ENCODE measurements at places on chromosomes 12 and 14.

GRCh38 chr14:85921241-85921640 is 391.3 kb downstream of the FLRT2 start:
- no peak for DNase-seq

DNA sequence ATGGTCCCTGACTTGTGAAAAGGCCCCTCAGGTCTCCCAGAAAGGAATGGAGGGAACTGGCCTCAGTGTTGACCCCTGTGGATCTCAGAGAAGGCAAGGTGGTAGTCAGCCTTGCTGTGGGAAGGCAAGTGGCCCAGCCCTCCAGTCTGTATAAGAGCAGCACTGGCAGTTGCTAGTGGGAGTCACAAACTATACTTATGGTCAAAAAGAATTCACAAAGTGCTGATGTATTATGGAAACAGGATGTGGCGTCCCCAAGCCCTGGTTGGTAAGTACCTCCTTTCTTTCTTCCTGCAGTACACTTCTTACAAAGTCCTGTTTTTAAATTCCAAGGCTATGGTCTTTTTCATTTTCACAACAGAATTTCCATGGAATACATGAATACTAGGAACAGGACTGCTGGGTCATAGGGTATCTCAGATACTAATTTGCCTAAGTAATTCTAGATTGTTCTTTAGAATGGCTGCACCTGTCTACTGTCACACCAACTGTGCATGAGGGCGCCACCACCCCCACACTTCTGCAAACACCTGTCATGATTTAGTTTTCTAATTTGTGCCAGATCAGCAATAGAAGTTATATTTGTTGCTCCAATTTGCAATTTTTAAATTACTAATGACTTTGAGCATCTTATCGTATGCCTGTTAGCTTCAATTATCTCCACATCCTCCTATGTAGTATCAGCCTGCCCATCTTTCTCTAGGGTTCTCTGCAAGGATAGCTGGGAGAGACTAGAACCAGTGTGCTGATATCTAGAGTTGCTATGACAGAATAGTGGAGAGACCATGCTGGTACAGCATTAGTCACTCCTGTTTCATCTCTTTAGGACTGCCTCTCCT is 40.7 kb upstream of the TMEM263 start:
- DNase-seq: no peak

- DNase-seq: no peak
These were observed 5.4 kb upstream of the NR4A1 start for GRCh38 chr12:52045794-52046199.

DNA sequence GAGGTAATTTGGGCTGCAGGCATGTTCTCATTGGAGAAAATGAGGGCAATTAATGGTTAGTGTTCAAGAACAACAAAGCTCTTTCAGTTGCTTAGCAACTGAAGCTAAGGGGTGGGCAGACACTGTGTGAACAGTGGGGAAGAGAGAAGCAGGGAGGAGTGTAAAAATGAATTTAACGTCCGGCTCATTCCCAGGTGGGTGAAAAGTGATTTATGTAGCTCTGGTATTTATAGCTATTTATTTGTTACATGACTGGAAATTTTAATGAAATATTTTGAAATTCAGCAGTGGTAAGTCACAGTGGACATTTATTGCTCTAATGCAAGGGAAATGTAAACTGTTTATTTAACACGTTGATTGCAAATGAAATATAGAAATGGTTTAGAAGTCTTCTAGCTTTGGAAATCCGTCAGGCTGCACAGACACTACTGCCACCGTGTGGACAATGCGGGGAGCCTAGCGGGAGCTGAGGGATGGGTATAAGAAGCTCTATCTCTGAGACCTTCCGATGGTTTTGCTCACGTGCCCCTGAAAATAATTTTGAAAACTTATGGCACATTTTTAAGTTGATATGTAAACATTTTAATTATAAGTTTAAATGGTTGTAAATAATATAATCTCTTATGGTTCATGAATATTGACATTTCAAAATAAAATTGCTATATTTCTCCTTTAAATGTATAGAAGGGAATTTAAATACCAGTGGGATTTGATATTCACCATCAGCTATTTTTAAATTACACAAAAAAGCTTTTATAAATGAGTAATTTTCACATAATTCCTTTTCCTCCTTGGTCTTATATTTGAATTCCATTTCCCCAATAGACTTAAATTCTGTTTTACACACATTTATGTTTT is 54.4 kb downstream of the E2F7 start:
- peak; percentile 40 for DNase-seq

DNA sequence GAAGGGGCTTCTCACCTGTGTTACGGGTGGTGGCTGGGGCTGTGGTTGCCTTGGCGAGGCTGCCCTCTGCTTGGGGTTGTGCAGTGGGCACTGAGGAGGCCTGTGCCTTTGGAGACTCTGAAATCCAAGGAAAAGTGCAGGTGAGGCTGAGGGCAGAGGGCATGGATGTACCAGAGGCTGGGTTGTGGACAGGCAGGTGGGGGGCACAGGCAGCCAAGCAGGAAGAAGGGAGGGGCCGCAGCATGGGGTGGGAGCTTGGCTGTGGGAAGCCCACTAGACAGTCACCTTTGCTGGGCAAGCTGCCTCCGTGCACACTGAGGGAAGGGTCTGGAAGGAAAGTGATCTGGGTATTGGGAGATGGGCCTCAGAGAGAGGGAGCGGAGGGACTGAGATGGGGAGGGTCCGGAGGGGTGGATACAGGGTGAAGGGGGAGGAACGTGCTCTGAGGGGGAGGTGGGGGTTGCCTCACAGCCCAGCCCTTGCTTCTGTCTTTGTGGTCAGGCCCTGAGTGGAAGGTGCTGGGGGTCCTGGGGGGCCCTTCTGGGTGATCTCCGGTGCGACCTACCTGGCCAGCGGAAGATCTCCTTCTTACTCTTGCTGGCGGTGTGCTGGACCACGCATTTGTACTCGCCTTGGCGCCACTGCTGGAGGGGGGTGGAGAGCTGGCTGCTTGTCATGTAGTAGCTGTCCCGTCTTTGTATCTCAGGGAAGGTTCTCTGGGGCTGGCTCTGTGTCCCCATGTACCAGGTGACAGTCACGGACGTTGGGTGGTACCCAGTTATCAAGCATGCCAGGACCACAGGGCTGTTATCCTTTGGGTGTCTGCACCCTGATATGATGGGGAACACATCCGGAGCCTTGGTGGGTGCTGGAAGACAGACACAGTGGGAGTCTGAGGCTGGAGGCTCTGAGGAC is 318.7 kb downstream of the TMEM121 start:
- DNase-seq: no peak

DNA sequence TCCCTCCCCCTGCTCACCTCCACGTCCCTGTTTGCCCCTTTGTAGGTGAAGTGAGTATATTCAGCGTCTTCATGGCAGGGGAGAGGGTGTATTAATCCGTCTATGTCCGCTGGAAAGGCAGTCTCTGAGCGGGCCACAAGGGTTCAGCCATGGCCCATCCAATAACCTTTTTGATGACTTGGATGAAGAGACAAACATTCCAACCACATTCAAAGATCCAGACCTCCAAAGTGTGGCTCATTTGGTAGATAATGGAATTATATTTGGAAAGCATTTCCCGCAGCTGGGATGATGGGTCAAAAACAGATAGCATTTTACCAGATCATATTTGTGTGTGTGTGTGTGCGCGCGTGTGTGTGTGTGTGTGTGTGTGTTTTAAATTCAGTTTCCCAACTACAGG is 345.9 kb downstream of the DPF3 start:
- no peak for DNase-seq

DNA sequence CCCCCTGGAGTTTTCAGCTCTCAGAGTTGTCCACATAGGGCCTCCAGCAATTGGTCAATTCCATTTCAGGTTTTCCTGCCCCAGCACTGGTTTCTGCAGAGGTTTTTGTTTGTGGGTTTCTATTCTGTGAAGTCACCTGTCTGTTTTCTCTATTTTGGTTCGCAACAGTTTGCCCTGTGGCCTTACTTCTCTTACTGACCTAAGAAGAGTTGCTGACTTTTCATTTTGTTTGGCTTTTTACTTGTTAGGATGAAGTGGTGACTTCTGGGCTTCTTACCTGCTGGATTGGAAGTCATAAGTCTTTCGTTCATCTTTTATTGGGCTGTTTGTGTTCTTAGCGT is 196.4 kb upstream of the PARP11 start:
- no peak for DNase-seq

GRCh38 chr12:71871116-71871515 is 31.6 kb downstream of the TBC1D15 start:
- DNase-seq: no peak

DNA sequence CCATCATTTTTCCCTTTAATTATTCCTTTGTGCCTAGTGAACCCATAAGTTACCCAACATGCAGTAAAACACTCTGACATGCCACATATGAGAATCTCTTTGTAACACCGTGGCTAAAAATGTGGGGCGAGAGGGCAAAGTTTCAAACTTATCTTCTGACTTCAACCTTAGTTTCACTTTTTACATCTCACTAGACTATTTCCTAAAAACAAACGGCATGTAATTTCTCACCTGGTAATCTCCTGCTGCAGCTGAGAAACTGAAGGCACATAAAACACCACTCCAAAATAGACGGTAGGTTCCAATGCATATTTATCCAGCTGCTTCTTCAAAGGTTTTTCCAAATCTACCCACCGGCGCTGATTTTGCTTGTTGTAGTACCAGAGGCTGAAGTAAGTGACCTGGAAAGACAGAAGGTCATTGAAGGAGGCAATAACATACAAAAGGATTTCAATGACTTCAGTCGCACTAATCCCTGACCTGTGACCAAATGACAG is 37.9 kb downstream of the PTPN21 start:
- DNase-seq: no peak

GRCh38 chr12:129670256-129670920 is 233.4 kb downstream of the TMEM132D start:
- DNase-seq: no peak

- DNase-seq: no peak
These were observed 75.0 kb downstream of the PRMT8 start for GRCh38 chr12:3565985-3566384.

DNA sequence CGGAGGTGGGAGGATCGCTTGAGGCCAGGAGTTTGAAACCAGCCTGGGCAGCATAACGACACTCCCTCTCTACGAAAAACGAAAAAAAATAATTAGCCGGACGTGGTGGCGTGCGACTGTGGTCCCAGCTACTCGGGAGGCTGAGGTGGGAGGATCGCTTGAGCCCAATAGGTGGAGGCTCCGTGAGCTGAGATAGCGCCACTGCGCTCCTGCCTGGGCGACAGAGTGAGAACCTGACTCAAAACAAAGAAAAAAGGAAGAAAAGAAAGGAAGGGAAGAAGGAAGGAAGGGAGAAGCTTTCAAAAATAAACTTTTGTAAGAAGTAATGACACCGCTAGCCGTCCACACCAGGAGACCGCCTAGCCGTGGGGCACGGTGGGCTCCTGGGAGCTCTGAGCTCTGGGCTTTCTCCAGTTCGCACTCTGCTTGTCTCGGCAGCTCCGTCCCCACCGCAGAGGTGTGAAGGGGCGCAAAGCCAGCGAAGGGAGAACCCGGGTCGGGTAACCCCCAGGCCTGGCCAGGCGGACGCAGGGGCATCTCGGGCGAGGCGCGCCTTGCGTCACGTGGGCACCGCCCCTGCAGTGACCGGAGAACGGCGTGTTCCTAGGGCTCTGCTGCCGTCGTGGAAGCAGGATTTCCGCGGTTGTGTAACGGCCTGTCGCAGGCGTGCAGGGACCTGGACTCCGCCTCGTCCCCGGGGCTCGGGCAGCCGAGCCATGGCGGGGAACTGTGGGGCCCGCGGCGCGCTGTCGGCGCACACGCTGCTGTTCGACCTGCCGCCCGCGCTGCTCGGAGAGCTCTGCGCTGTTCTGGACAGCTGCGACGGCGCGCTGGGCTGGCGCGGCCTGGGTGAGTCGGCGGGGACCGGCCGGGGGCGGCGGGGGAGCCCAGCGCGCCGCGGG is at the start of gene IRAK3:
TSS of gene IRAK3 (plus strand) at position 631 of the 902 bp plus-strand sequence. CDS start at position 717, 86 bp downstream.
- DNase-seq: no peak

DNA sequence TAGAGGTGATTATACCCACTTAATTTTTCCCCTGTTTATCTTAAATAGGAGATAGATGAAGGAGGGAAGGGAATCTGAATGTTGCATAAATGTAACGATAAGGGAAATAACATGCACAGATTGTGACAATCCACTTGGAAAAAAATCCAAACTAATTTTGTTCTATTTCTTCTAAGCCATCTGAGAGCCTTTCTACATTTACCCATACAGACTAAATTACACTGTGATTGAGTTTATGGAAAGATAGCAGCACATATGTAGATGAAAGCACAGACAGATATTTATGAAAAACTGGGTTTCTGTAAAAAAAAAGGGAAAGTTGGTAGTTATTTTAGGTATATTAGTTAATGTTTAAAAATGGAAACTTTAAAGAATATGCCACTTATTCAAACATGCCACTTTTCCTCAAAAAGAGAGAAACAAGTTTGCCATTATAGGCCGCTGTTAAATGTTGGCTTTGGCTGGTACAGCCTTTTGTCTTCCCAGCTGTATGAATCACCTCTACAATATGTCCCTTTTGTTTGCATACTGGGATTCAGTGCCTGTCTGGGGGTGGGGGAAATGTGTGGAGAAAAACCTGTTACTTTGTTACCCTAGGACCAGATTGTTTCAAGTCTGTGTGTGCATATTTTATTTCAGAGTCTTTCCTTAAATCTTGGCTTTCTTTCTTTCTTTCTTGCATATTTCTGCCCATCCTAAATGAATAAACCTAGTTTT is 470.2 kb upstream of the LMO3 start:
- no peak for DNase-seq

GRCh38 chr12:45216983-45217485 is 1.1 kb downstream of the ANO6 start:
- DNase-seq: no peak

GRCh38 chr14:100128688-100129087 is 30.8 kb downstream of the DEGS2 start:
- no peak for DNase-seq

DNA sequence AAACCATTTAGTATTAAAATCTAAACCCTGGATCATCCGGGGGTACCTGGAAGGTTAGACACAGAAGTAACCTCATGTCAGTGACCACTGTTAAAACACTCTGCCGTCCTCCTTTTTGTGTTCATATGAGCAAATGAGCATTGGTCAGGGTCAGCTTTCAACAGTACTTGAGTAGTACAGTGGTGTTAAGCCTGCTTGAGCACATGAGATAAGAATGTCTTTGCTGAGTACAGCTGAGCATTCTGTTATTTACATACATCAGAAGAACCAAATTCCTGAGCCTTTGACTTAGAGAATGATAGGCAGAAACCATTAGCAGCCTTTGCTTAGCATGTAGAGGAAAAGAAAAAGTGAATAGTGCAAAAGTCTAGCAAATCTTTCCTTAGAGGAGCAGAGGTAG is 38.6 kb upstream of the LRTM2 start:
- DNase-seq: no peak

- no peak for DNase-seq
These were observed 332.9 kb downstream of the TMEM132D start for GRCh38 chr12:129570796-129571400.

GRCh38 chr12:124745465-124745890 is 118.2 kb downstream of the SCARB1 start:
- DNase-seq: no peak
